ENCODE measurements at places on chromosomes 11 and 22.

DNA sequence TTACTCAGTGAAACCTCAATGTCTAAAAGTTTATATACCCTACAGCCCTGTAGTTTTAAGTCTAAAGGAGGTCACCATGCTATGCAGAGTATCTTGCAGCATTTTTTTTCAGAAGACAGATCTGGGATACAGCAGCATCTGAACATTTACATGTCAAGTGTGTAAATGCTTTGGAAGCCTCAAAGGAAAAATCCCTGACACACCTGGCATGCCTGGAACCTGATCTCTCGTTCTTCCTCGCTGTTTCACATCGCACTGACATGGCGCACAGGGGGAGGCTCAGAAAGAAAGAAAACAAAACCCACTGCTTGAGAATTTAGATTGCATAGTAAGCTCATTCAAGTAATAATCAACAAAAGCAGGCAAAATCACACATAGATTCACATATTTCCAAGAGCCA is 31.0 kb downstream of the PAX6 start:
- no peak for DNase-seq

DNA sequence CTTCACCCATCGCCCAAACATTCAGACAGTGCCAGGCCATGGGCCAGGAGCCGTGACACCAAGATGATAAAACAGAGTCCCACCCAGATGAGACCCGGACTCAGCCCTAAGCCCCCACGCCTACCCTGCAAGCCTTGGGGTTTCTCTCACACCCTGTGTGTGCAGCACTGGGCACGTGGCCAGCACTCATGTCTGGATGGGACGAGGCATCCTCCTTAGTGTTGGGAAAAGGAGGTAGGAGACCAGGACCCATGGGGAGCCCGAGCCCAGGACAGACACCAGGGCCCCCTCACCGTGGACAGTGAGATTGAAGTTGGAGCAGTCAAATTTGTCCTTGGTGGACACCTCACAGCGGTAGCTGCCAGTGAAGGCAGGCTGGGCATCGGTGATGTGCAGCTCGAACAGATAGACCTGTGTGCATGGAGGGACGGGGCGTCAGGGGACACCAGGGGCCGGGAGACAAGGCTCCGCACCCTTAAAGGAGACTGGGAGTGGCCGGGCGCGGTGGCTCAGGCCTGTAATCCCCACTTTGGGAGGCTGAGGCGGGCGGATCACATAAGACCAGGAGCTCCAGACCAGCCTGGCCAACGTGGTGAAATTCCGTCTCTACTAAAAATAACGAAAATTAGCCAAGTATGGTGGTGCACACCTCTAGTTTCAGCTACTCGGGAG is 4.2 kb downstream of the MYBPC3 start:
- DNase-seq = no peak

DNA sequence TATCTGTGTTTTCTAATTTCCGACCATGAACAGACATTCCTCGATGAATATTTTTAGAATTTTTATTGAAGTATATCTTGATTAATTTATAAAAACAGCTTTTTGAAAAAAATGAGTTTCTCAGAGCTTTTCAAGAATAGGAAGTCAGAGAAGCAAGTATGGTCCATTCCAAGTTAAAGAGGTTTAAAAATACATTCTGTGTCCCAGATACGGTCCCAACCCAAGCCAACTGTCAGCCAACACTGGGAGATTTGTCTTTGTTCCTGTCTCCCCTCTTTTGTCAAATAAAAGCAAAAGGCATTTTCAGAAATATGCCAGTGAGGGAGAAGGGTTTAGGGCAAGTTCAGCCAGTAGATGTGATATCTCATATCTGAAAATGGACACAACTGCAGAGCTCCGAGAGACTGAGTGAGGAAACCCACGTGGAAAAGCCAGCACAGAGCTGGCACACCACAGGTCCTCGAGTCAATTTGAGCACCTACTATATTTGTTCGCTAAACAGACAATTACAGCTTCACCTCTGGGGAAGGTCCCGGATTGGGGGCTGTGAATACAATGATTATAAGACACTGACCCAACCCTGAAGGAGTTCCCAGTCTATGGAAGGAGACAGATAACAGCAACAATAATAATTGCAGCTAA is 59.8 kb downstream of the C11orf91 start:
- no peak for DNase-seq

DNA sequence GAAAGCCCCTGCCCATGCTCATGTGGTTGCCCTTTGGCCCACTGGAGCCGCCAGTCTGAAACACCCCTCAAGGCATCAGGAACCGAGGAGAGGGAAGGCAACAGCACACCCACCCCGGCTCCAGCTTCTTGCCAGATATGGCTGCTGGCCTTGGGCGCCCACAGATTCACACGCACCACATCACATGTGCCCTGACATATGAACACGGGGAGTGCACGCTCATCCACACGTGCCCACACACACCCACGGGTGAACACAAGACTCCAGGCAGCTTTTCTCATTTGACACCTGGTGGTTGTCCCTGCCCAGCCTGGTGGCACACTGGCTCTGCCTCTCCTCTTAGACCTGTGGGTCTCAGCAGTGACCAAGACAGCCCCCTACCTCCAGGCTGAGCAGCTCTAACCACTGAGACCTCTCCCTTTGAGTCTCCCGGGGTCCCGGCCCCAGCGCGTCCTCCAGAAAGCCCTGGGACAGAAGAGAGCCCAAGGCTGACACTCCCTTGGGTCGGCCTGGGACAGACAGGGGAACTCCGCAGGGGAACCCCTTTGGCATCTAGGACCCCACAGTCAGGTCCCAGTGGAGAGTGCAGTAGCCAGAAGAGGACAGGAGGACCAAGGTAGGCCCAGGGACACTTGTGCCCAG is 2.7 kb upstream of the MAPK12 start:
- DNase-seq = no peak

DNA sequence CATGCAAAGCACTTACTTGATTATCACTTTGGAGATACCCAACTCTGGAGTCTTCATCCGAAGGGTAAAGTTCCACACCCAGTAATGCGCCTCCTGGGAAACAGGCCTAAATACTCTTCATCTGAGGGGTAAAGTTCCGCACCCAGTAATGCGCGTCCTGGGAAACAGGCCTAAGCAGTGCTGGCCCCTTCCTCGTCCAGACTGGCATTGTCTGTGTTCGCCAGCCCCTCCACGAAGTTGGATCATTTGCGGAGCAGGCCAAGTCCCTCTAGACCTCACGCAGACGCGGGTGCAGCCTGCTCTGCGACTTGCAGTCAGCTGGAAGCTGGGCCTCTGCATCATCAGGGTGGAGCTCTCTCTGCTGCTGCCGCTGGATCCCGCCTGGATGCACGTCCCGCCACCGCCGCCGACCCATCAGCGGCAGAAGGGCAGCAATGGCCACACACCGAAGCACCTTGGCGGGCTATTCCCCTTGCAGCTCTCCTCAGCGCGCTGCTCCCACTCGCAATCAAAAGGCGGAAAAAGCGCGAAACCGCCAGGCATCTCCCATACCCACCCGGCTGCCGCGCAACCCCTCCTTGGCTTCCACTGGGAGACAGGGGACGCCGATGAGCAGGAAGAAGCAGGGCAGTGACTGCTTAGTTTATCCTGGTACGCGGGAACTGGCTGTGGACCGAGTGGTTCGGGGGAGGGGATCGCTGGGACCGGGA is 34.1 kb upstream of the GLYATL1 start:
- DNase-seq = no peak

DNA sequence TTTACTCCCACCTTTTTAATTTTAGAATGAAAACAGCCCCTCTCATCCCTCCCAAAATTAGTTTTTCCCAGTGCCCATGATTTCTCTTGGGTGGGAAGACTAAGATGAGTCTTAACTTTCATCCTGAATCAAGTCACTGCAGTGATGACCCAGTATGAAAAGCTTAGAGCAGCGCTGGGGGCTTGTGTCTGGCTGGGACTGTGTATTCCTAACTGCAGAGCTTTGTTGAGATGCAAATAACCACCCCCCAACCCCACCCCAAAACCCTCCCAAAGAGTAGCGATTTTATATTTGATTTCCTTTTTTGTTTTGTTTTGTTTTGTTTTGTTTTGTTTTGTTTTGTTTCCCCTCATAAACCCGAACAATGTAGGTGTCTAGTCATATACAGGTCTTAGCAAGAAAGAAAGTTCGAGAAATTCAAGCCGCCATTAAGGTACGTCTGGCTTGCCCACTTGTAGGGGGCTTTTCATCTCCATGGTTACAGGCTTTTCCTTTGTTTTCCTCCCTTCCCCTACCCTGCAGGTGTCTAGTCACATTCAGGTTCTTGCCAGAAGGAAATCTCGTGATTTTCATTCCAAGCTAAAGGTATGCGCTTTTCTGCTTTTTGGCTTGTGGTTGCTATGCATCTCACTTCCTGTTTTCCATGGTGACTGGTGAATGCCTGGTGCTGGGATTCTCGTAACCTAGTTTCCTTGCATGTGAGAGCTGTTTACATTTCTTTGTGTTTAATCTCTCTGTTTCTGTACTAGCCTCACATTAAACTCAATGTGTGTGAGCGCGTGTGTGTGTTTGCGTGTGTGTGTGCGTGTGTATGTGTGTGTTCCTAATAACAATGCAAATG is 144.6 kb upstream of the RASSF10 start:
- DNase-seq = no peak

DNA sequence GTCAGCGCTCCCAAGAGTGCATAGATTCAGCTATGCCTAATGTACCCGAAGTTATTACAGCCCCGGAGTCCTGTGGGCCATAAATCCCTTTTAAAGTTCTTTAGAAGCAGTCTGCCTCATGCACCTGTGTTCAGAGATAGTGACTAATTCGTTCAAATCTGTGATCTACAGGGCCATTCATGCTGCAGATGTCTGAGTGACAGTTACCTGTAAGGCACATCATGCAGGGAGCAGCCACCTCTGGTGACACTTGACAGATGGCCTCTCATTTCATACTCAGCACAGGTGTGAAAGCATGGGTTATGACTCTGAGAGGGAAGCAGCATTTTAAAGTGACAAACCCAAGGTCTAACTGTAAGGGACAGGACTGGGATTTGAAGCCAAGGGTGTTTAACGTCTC is 2.4 kb upstream of the E2F8 start:
- DNase-seq = no peak

GRCh38 chr22:37416389-37416788 is 10.9 kb downstream of the ELFN2 start:
- no peak for DNase-seq

GRCh38 chr11:128116885-128117284 is 470.5 kb downstream of the ETS1 start:
- peak; percentile 10 for DNase-seq

DNA sequence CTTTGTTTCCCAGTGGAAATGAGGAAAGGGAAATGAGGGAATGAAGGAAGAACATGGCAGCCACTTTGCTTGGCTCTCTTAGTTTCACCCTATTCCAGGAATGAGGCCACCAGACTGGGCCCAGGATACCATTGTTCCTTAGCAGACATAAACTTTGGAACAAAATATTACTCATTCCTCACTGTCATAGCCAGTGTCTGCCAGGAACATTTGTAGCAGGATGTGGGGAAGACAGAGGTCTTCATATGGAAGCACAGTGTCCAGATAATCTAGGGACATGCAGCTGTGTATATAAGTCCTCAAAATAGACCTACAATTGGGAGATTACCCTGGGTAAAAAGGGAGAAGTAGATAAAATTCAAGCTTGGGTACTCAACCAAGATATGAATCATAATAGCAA is 15.2 kb upstream of the FUT4 start:
- DNase-seq = no peak

GRCh38 chr22:18085188-18085587 is 7.4 kb downstream of the PEX26 start:
- no peak for DNase-seq

DNA sequence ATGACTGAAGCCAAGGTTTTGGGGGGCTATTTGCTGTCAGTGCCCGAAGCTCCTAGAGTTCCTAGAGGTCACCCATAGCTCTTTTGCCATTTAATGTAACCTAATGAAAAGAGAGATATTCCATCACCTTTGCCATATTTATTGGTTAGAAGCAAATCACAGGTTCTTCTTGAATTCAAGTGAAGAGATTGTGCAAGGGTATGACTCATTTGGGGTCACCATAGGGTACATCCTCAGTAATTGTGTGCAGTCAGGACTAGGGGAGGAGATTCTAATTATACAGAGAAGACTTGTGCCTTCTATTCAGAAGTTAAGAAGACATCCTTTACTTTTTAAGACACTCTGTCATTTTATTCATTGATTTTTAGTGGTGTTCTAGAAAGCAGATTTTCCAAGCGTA is 6.9 kb upstream of the PRAME start:
- no peak for DNase-seq

- DNase-seq = no peak
These were observed 48.8 kb downstream of the USP35 start for GRCh38 chr11:78237293-78238046.

DNA sequence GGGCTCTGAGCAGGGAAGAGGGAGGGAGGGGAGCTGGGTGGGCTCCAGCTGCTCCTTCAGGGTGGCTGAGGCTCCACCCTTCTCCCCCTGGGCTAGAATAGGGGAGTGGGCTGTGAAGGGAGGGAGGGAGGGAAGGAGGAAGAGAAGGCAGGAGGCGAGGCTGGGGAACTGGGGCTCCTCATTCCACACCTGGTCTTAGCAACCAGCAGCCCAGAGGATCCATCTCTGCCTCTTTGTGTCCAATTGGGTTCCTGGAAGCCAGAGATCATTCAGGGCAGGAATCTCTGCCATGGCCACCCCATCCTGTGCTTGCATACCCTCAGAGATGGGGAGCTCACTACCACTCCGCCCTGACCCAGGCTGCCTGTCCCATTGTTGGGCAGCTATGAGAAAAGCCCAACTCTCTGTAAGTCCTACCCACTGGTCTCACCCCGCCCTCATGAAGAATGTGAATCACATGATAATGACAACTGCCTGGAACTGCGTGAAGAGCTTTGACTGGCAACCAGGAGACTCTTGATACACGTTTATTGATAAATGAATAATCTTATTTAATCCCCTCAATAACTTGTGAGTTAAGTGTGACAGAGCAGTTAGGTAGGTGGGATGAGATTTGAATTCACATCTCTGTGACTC is 7.9 kb downstream of the NCF4 start:
- DNase-seq = no peak

- no peak for DNase-seq
These were observed 11.7 kb downstream of the CXCR5 start for GRCh38 chr11:118895093-118896039.

DNA sequence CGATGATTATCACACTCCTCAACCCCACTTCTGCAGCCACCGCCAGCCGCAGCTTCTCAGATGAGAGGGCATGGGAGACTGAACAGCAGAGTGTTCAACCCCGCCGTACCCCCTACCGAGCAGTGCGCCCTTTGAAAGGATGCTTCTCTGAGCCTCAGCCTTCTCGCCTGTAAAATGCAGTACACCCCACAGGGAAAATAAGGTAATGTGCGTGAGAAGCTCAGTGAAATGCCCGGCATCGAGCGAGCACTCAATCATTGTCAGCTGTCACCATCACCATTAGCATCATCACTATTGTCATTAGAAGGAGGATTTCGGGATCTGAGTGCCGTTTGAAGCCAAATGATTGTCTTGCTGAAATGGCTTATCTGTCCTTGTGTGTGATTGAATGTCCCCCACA is 13.6 kb downstream of the TRIM29 start:
- DNase-seq = no peak

Measured in right renal pelvis (tissue), 4 donors.